ENCODE measurements at places on chromosomes 2 and 18. TPM values are rescaled to one million over a fixed set of nuclear protein-coding genes. Genes with fewer than 3 reads are reported as not detected.

- peaks cover 37% of the 10 kb centered on the region for H3K4me1 ChIP-seq
- H3K36me3 ChIP-seq, result peaks cover 9% of the 10 kb centered on the region
- H3K27ac ChIP-seq, result no peak overlapping the region
- H3K27me3 ChIP-seq, result no peaks in the 10 kb centered on the region
Measured at GRCh38 chr2:232142049-232142448, 180.5 kb downstream of the DIS3L2 start.

DNA sequence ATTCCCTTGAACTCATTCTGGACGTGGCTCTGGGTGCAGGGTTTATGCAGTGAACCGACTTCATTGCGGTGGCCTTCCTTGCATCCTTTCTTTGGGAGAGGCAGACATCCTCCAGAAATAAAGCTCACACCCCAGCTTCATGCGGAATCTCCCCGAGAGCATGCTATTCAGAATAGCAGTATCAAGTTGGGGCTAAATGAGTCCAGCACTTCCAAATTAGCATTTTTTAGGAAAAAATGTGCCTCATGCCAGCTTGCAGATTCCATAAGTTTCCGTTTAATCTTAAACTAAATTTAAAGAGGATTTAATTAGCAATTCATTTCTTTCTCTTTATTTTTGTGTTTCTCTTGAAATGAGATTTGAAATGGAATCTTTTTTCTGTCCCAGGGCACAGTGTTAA, 107.4 kb upstream of the HDAC4 start:
- no peak overlapping the region for H3K27ac ChIP-seq
- no peaks in the 10 kb centered on the region for H3K4me1 ChIP-seq
- DNase-seq, result no peak
- H3K36me3 ChIP-seq, result no peaks in the 10 kb centered on the region

GRCh38 chr2:11437602-11438001, 28.4 kb downstream of the E2F6 start:
- peaks cover 2% of the 10 kb centered on the region for H3K4me1 ChIP-seq
- no peak for DNase-seq
- no peaks in the 10 kb centered on the region for H3K27me3 ChIP-seq
- peaks cover 18% of the 10 kb centered on the region for H3K36me3 ChIP-seq

- DNase-seq, result peak; percentile 47
- peaks cover 20% of the 10 kb centered on the region for H3K36me3 ChIP-seq
- H3K4me3 ChIP-seq, result no peak overlapping the region
- H3K4me1 ChIP-seq, result peaks cover 6% of the 10 kb centered on the region
Measured at GRCh38 chr2:219155054-219155644, 5.5 kb downstream of the NHEJ1 start.

DNA sequence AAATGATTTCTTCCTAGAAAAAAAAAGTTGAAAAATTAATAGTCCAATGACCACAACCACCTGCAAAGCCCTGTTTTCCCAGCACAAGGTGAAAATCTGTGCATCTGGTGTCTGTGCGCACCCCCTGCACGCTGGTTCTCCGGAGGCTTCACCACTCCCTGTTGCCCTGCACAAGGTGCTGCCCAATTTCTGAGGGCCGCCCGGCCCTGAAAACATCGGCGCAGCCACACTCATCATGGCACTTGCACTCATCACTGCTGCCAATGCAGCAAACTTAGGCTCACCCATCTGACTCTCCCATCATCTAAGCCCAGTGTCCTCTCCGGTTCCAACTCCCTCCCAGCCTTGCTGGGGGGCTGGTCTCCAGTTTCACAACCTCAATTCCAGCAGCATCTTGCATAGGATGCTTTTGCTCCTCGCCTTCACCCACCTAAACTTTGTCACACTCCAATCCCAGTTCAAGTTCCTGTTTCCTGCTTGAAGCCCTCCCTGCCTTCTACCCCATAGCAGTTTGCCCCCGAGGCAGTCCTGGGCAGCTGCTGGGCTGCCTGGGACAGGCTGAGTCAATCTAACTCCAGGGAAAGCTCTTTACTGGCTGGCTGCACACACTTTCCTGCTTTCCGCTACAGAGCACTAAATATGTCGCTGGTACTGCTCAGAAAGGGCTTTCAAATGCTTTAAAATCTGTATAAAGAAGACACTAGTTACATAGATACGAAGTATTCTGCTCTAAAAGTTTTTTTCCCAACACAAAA, 522.5 kb upstream of the ID2 start:
- no peak for DNase-seq
- H3K27ac ChIP-seq, result no peak overlapping the region
- peaks cover 9% of the 10 kb centered on the region for H3K36me3 ChIP-seq
- H3K27me3 ChIP-seq, result no peaks in the 10 kb centered on the region

DNA sequence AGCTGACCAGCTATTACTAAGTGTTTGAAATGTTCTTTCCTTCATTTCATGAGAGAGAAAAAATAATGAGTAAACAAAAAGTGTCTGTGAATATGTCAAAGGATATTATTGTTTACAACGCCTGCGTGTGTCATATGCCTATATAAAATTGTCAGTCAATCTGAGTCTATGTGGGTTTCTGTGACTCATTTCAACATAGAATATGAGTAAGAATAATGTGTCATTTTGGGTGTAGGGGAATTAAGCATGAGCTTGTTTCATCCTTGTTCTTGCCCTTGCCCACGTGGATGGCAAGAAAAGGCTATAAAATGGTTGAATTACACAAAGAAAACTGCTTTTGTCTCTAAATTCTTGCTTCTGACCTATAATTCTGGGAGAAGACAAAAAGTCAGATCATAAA, 466.0 kb downstream of the PTH2R start:
- H3K27me3 ChIP-seq, result no peaks in the 10 kb centered on the region
- H3K27ac ChIP-seq, result no peak overlapping the region
- no peaks in the 10 kb centered on the region for H3K36me3 ChIP-seq
- no peak overlapping the region for H3K4me3 ChIP-seq
- no peaks in the 10 kb centered on the region for H3K4me1 ChIP-seq
- DNase-seq, result no peak

GRCh38 chr2:207151048-207151447, 14.7 kb downstream of the KLF7 start:
- H3K27ac ChIP-seq, result no peak overlapping the region
- no peak overlapping the region for H3K4me3 ChIP-seq

DNA sequence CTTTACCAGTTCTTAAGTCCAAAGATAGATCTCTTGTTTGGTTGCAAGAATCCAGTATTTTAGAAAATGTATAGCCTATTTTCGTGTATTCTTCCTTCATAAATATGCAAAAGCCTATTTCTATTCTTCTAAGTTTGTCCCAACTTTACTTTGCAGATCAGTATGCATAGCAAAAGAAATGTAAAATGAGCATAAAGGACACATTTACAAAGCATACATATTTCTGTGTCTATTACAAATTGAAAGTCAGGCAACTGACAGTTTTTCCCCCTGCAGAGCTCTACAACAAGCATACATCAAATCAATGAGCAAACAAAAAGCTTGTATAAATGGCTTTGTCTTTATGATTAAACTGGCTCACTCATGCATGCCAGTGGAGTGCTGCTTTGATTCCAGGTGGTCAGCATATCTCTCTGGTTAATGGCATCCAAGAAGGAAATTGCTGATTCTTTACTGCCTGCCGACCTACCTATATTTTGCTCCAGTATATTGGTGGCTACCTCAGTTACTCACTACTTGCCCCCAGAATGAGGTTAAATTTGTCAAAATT, 10.0 kb upstream of the VPS54 start:
- peaks cover 24% of the 10 kb centered on the region for H3K4me1 ChIP-seq
- no peak overlapping the region for H3K27ac ChIP-seq
- DNase-seq, result no peak
- no peaks in the 10 kb centered on the region for H3K27me3 ChIP-seq

RESP18 gene
- total RNA-seq, result not detected

PLGLB2 gene
- 0.54 TPM for total RNA-seq

FAM110C gene
- 0.51 TPM for total RNA-seq

SULT1C2 gene
- total RNA-seq, result not detected

MPP4 gene
- total RNA-seq, result not detected
